Cardiac fibroblast (primary cell): ENCODE measurements at places on chromosomes 5 and 9.

DNA sequence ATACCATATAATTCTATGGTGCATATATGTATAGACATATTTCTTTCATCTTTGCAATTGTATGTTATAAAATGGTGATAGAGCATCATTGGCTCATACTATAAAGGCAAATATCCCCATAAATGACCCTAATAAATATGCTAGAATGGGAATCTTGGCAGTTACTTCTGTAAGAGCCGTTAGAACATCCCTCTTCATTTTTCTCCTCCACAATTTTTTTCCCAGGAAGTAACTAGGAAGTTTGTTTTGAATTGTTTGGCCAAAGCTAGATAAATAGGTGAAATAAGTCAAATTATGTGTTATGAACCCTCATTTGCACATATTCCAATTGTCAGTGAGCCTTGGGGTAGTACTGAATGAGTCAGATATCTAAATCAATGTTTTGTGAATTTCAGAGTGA is 209.9 kb downstream of the ADAMTSL1 start:
- no peak for DNase-seq

DNA sequence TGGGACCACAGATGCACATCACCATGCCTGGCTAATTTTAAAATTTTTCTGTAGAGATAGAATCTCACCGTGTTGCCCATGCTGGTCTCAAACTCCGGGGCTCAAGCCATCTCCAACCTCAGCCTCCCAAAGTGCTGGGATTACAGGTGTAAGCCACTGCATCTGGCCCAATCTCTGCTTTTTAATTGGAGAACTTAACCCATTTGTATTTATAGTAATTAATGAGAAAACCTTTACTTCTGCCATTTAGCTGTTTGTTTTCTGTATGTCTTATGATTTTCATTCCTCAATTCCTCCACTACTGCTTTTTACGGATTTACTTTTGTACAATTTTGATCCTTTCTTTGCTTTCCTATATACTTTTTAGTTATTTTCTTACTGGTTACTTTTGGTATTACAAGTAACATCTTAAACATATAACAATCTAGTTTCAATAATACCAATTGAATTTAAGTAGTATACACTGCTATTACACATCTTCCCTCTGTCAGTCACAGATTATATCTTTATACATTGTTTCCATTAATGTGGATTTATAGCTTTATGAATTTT is 26.1 kb downstream of the RALGDS start:
- DNase-seq = no peak

DNA sequence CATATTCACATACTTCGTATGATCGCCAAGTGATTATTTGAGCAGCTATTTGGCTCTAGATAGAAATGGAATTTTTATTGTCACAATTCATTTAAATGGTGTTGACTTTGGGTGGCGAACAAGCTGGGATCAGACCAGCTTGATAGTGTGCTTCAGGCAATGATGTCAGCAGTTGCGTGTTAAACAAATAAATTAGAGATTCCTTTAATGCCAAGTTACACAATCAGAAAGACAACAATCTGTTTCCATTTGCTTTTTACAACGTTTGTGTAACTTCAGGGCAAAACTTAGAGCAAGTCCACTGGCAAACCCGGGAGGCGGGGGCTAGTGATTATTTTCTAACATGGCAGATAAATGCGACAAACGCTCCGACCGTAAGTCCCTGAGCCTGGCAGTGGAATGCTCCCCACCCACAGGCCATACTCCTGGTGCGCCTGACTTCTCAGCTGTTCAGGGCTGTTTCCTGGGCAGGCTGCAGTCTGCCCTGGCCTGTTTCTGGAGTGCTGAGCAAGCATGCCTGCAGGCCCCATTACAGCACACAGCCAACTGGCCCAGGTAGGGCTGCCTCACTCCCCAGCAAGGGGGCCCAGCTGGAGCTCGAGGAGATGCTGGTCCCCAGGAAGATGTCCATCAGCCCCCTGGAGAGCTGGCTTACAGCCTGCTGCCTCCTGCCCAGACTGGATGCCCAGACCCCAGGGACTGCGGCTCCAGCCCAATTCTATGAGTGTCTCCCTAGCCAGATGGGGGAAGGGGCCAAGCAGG is 88.7 kb downstream of the BASP1 start:
- DNase-seq = peak; percentile 89

DNA sequence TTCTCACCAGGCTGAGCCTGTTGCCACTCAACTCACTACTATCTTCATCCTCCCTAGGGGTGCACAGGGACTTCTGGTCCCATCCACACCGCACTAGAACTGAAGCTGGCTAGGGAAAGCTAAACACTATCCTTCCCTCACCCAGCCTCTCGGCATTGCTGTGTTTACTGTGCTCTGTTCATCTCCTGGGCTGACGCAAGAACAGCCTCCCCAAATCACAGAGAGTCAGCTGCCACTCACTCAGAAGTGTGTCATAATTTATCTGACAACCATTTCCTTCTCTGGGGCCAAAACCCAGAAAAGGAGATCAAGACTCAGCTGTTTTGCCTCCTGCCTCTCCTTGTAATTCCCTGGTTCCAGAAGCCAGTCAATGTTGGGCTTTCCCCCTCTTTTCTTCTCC is 92.8 kb downstream of the ARHGEF28 start:
- DNase-seq = no peak

GRCh38 chr9:94787266-94787665 is 60.8 kb downstream of the AOPEP start:
- no peak for DNase-seq
